ENCODE measurements at places on chromosomes 3 and 15. TPM values are rescaled to one million over a fixed set of nuclear protein-coding genes. Genes with fewer than 3 reads are reported as not detected.

The SEMA6D gene
- total RNA-seq, result 13.8 TPM

GRCh38 chr3:1661839-1662238 is 436.8 kb upstream of the CNTN4 start:
- no peak for DNase-seq

- no peak for DNase-seq
Measured at GRCh38 chr3:28917895-28918475, 362.9 kb upstream of the RBMS3 start.

GRCh38 chr3:64859625-64860535 is 172.1 kb upstream of the ADAMTS9 start:
- no peak for DNase-seq

GRCh38 chr3:100002599-100003350 is 111.5 kb downstream of the FILIP1L start:
- DNase-seq, result no peak

The CKMT1B gene
- 31.0 TPM for total RNA-seq

The RLBP1 gene
- not detected for total RNA-seq

The LYZL4 gene
- total RNA-seq, result not detected

GRCh38 chr3:153210660-153211059 is 48.6 kb downstream of the RAP2B start:
- DNase-seq, result no peak

The STAC gene
- total RNA-seq, result 1.3 TPM

DNA sequence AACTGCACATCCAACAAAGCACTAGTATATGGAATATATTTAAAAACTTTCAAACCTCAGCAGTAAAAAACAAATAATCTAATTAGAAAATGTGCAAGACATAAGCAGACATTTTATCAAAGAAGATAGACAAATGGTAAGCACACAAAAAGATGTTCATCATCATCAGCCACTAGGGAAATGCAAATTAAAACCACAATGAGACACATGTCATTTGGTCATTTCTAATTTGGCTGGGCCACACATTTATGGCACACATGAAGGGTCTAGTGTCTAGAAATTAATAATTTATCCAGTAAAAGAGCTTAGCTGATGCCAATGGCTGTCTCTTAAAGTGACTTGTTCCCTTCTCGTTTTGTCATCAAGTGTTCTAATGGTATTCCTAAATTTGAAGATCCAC is 45.8 kb downstream of the ARHGAP31 start:
- DNase-seq, result no peak

- DNase-seq, result no peak
Measured at GRCh38 chr15:31101262-31102038, at the start of gene TRPM1. Gene TRPM1, minus strand, starts transcription at chr15:31101725. Its CDS starts 20,370 bp downstream, at chr15:31081355.

DNA sequence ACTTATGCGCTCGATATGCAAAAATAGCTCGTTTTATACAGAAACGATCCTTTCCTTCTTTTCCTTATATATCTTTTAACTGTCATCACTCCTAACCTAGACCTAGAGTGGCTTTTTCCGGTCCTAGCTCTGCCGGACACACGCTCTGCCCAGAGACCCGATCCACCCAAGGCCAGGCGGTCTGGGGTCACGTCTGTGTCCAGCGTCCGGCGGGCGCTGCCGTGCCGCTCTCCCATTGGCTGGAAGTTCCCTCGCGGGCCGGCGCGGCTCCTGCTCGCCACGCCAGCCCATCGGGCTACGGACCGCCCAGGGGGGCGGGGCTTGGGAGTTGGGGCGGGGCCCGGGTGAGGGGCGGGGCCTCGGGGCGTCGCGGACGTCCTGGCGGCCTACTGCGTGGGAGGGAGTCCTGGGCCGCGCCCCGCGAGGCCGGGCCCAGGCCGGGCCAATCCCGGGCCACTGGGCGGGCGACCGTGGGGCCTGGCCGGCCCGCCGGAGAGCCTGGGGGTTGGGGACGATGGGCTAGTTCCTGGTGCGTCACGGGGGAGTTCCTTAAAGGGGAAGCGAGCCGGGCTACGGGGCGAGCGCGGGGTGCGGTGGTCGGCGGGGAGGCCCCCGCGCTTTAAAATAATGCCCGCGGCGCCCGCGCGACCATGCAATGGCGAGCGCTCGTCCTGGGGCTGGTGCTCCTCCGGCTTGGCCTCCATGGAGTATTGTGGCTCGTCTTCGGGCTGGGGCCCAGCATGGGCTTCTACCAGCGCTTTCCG is at the start of gene EDEM1:
Gene EDEM1 (plus strand): TSS at position 552 of the 764 bp plus-strand sequence. CDS start 99 bp downstream, at position 651.
- peak; percentile 92 for DNase-seq

The TMCC1 gene
- total RNA-seq, result 31.0 TPM

The SOX2 gene
- total RNA-seq, result not detected

- no peak for DNase-seq
Measured at GRCh38 chr3:98690876-98691275, 72.3 kb upstream of the ST3GAL6 start.

DNA sequence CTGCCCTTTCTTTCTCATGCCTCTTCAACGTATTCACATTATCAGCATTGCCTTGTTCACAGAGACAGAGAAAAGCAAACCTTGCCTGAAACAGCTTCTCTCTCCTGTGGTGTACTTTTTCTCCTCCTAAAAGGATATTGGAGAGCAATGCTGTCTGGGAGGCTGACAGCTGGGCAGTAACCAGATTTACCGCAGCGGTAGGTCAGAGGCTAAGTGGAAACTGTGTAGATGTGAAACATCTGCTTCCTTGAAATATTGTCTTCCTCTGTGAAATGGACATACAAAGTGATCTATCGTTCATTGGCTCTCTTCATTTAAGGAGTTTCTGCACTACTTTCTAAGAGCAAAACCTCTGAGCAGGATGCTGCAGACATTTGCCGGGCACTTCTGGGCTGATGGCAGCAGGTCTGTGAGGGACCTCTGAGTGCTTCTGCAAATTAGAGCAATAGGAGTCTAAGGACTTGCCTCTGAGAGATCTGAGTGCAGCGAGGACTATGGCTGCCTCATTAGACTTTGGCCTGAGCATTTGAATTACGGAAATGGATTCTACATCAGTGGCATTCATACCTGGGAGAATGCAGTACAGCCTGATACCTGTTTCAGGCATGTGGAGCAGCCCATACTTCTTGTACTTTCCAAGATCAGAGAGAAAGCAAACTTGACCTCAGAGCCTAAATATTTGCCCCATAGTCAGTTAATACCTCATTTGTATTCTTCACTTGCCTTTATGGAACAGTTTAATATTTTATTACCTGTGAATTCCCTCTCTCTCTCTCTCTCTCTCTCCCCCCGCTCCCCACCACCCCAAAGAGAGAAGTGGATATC is 260.5 kb upstream of the TPRG1 start:
- DNase-seq, result no peak

- no peak for DNase-seq
Measured at GRCh38 chr15:73858062-73858461, 15.3 kb upstream of the TBC1D21 start.

GRCh38 chr15:27238707-27239423 is 267.9 kb downstream of the GABRG3 start:
- DNase-seq, result no peak

The TNK2 gene
- 12.5 TPM for total RNA-seq

The LTF gene
- 43.1 TPM for total RNA-seq

- peak; percentile 88 for DNase-seq
Measured at GRCh38 chr15:92810418-92811138, 89.5 kb upstream of the CHD2 start.

The ISLR2 gene
- 0.40 TPM for total RNA-seq

DNA sequence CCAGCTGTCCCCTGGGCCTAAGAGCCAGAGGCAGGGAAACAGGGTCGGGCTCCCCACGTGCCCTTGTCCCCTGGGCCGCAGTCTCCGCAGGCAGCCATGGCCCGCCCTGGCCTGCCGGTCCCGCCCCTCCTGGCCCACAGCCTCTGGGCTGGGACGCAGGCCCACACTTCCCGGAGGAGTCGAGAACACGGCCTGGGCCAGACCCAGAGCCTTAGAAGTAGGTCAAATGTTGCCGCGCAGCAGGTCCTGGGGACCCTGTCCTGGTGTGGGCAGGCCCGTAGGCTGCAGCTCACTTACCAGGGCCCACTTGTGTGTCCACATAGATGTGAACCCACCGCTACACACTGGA is 4.3 kb upstream of the MYL3 start:
- DNase-seq, result peak; percentile 47

DNA sequence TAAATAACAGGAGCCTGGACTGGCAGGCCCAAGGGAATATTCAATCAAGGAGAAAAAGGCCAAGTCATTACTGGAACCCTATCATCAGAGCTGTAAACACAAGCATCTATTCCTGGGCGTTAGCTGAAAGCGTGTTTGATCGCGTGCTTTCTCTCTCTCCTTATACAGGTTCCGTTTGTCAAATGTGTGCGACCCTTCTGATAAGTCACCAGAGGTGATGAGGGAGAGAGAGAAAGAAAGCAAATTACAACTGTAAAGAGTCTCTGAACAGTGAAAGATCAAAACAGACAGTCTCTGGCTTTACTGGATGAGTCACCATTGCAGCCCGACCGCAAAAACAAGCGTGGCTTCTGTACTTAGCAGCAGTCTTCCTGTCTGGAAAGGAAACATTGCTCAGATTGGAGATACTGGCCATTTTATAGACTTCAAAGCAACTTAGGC is 39.5 kb upstream of the TPRG1 start:
- DNase-seq, result peak; percentile 12

GRCh38 chr3:187139895-187140253 is 578 bp upstream of the RPL39L start:
- DNase-seq, result no peak

Measured in thyroid gland (tissue), 4 donors.